ENCODE measurements at places on chromosomes 7 and 10.
A peak's percentile ranks its signal among the peaks of the same experiment; 100 is the strongest.

DNA sequence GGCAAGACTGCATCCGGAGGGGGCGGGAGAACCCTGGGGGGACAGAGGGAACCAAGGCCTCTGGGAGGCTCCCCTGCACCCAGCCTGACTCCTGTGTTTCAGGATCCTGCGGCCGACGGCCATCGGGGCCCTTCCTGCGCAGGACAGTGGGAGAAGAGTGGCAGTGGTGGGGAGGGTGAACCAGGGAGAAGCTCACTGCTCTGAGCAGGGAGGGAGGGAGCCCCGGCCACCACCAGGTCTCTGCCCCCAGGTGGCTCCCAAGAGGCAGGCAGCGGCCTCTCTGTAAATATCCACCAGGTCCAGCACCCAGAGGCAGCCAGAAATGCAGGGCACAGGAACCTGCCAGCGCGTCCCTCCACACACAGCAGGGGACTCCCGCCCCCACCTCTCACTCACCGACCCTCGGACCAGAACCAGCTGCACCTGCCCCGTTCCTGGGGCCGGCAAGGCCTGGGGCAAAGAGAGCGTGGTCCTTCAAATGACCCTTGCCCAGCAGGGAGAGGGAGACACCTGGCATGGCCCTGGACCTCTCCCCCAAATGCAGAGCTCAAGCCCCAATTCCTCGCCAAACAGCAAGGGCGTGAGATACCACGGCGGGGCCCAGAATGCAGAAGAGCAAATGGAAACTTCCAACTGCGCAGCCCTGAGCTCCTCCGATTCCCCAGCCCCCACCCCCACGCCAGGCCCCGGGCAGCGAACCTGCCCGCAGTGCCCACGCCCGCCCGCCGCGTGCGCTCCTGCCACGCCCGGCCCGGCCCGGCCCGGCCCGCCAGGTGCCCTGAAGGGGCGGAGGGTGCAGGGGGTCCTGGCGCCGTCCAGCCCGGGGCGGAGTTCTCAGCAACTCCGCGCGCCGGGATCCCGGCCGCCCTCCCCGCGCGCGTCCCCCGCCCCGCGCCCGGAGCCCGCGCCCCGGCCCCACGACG, 805 bp downstream of the RASGEF1A start:
- peak; percentile 58 for DNase-seq

- no peak for DNase-seq
Measured at GRCh38 chr7:129401967-129402860, 32.0 kb upstream of the STRIP2 start.

- DNase-seq = no peak
Measured at GRCh38 chr7:78350926-78351325, 552.4 kb downstream of the PHTF2 start.

DNA sequence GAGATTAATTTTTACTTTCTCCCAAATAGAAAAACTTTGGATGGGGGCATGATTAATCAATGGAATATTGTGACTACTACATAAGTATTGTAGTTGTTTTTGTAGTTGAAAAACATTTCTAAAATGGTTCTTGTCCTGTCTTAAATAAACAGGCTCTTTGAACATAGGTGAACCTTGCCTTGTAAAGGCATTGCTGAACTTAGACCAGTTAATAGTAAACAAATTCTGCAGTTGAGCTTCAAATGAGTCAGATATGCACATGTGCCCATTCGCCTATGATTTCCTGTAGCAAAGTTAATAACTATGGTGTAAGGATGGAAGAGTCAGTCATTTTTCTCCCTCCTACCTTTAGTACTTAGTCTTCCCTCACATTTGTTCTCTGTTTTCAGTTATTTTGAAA, 22.6 kb downstream of the CUTC start:
- DNase-seq = no peak

DNA sequence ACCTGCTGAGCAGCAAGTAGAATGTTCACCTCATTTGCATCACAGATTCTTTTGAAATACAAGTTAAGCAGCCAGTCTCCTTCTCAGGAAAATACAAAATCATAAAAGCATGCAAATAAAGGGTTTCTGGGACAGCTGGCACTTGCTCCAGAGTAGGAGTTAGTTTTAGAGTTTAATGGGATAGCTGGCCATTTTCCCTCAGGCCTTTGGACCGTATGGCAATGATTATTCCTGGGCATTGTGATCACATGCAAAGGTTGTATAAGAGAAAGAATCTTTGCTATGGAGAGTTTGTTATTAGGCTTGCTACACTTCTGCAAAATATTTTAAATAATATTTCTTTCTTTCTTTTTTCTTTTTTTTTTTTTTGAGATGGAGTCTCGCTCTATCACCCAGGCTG, 240.8 kb downstream of the CDK14 start:
- DNase-seq = no peak
